ENCODE measurements at places on chromosomes 5 and 9.

- no peak for DNase-seq
These were observed 45.7 kb upstream of the ALDH1B1 start for GRCh38 chr9:38346811-38347210.

GRCh38 chr5:126624534-126624933 is 23.8 kb downstream of the PHAX start:
- no peak for DNase-seq

DNA sequence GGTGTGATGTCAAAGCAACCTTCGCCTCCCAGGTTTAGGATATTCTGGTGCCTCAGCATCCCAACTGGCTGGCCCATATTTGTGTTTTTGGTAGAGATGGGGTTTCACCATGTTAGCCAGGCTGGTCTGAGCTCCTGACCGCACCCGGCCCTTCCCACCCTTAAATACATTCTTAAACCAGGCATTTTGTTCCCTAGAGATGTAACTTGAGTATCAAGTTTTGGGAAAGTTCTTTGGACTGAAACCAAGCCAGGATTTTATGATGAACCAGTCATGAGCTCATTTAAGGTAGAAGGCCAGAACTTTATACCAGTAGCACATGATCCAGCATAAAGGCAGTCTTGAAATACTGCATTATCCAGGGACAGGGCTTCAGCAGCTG is 3.5 kb downstream of the RPL7A start:
- DNase-seq, result no peak

DNA sequence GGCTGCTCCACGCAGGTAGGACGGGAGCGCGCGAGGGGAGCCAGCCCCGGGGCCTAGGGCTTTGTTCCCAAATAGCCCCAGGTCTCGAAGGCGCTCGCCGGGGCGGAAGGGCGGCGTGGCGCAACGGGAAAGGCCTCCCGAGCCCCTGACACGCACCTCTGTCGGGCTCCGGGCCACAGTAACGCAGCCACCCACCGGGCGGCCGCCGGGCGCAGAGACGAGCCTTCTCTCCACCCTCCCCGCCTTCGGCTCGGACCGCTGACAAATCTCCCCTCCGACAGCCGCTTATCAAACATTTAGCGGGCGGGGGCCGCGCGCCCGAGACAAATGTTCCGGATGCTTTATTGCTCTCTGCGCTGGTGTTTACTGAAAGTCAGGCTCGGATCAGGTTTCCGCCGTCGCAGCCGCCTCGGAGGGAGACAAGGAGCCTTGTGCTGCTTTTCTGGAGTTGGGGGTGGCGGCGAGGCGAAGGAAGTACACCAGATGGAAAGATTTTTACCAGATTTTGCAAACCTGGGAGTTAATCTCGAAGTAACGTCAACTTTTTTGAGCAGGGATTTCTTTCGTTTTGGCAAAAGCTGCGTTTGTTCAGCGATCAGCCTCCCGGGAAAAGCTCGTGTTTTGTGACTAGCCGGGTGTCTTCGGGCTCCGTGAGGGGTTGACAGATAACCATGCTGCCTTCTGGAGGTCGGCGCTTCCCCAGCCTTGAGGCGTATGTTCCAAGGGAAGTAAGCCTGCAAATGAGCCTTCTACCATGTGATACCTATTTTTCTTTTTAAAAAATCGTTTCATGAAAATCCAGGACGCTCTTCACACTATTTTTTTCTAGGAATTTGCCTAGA is 950 bp downstream of the RGMB start:
- DNase-seq, result peak; percentile 23

DNA sequence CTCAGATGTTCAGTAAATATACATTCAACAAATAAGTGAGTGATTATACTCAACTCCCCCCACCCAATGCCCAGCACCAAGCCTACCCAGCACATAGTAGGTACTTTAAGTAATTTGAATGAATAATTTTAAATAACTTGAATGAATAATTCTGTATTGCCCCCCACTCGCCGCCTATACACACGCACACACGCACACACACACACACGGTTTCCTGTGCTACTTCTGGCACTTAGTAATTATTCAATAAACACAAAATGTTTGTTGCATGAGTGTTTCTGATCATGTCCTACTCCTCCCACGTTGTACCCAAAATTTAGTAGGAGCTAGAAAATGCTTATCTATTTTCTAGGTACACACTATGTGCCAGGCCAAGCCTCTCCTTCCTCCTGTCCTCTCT is 16.2 kb downstream of the PCDH12 start:
- DNase-seq, result no peak

GRCh38 chr5:169099801-169100734 is 200.9 kb downstream of the SLIT3 start:
- DNase-seq, result no peak

DNA sequence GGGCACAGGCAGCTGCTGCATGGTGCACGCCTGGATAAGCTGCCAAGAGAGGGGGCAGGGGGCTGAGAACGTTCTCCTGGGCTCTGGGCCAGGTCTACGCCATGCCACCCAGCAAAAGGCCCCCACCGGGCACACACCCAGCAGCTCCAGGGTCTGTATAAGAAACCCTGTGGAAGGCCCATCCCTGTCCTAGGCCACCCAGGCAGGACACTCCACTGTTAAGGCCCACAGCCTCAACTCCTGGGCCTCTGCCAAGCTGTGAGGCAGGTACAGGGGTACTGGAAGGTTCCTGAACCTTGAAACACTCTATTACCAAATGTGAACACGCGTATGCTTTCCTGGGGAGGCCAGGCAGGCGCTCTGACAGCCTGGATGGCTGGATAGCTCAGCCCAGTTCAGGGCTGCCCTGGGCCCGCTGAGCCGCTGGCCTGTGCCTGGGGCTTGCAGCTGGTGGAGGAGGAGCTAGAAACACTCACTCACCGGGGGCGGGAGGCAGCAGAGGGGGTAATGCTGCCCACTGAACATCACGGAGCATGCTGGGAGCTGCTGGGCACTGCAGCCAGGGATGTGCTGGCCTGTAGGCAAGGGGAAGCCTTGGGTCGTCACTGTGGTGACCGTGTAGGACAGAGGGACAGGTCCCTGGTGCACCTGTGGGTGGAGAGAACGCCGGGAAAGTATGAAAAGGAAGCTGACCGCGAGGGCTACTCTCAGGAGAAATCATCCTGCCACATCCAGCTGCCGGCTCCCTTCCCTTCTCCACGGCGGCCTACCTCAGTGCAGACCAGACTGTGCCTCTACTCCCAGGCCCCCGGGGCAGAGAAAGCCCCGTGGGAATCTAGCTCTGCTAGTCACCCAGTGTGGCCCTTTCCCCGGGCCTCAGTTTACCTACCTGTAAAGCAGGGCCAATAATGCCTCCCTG is 6.0 kb downstream of the RNF44 start:
- DNase-seq, result no peak

Data from activated naive CD4-positive, alpha-beta T cell (primary cell).